ENCODE measurements at places on chromosomes 11 and 22.

DNA sequence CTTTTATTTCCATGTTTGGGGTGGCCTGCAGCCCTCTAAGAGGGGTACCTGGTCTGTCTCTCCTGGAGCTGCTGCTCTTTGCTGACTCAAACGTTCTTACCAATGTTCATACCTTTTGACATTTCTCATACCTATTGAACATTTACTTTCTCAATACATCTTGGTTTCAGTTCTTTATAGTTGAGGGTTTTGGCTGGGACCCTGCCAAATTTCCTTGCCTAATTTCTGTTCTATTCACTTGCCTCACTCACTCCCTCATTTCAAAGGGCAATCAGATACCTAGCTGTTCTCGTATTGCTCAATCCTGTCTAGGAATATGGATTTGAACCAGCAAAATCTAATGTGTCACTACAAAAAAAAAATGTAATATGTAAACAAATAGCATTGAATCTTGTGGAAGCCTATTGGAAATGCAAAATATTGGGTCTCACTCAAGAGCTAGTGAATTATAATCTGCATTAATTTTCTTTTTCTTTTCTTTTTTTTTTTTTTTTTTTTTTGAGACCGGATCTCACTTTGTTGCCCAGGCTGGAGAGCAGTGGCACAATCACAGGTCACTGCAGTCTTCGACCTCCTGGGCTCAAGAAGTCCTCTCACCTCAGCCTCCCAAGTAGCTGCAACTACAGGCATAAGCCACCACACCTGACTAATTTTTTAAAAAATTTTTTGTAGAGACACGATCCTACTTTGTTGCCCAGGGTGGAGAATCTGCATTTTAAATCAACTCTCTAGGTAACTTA is 7.5 kb downstream of the OR6M1 start:
- DNase-seq, result no peak

GRCh38 chr11:17991783-17992433 is 20.9 kb downstream of the SERGEF start:
- DNase-seq, result peak; percentile 20

DNA sequence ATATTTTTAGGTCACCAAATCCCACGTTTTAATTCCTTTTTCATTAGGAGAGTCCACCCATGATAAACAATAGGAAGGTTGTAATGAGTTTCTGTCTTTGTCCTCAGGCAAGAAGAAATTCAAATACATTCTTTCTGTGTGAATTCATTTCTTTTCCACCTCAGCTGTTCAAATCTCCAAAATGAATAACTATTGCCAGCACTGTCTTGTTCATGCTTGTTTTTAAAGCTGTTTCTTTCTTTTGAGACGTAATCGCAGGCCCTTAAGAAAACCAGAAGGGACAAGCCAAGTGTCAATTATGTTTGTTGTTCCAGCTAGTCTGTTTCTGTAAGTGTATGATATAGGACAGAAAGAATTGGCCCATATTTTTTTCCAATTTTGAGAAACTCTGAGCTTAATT is 20.2 kb downstream of the MMP27 start:
- no peak for DNase-seq

DNA sequence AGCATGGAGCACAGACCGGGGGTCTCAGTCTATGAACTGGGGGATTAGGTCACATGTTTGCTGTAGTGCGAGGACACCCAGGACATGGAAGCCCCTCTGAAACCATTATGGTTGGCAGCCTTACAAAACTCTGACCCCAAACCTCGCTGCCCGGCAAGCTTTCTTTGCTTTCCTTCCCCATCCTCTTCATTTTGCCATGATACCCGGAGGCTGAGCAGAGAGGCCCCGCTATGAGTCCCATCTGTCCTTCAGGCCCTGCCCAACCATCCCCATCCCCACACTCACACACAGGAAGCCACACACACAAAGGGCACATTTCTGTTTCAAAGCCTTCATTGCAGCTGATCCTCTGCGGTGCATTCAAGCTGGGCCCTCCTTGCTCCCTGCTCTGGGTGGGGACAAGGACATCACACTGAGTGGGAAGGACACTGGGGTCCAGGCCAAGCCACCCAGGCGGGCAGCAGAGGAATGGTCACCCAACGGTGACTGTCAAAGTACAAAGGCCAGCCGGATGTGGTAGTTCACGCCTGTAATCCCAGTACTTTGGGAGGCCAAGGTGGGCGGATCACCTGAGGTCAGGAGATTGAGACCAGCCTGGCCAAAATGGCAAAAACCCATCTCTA is 176.5 kb downstream of the CTTN start:
- DNase-seq, result no peak

DNA sequence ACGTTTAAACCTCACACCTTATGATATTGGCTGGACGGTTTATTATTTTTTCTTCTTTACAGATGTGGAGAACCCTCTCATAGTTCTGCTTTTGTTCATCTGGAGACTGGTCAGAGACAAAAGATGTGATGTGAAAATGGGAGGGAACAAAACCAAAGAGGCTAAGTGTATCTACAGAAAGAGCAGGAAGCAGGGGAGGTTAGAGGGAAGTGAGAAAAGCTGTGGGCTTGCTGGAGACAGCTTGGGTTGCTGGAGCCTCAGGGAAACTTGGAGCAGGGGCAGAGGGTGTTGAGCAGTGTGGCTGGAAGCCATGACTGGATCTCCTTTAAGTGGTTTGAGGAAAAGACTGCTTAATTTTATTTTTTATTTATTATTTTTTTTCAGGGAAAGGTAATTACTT is 79.0 kb upstream of the SNX19 start:
- DNase-seq, result no peak

DNA sequence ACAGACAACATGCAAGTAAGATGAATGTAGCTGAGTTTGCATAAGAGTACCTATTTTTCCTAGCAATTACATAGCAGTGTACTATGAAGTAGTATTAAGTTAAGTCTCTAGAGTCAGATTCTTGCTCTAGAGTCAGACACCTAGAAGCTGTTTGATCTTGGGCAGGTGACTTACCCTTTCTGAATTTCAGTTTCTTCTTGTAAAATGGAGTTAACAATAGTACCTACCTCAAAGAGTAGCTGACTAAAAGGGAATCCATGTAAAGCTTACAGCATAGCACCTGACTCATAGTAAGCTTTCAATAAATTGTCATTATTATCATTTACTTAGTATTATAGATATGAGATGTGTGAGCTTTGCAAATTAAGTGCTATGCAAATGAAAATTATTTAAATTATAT is 47.8 kb upstream of the PTPRJ start:
- no peak for DNase-seq

- DNase-seq, result no peak
These were observed 14.1 kb downstream of the TNKS1BP1 start for GRCh38 chr11:57310630-57311086.

- no peak for DNase-seq
These were observed 51.7 kb downstream of the BARX2 start for GRCh38 chr11:129427376-129427775.

DNA sequence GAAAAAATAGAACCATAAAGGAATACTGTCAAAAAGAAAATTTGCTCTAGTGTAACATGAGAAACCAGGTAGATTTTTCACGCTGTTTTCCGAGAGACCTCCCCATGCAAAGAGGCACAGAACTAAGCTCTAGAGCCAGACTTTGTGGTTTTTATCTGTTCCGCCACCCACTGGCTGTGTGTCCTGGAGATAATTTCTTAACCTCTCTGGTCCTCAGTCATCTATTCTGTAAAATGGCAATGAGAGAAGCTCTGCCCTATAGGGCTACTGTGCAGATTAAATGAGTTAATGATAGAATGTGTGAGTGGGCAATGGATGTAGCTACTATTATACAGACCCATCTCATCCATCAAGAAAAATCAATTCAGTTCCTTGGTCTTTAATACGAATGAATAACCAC is 9.4 kb upstream of the SIGIRR start:
- DNase-seq, result no peak

DNA sequence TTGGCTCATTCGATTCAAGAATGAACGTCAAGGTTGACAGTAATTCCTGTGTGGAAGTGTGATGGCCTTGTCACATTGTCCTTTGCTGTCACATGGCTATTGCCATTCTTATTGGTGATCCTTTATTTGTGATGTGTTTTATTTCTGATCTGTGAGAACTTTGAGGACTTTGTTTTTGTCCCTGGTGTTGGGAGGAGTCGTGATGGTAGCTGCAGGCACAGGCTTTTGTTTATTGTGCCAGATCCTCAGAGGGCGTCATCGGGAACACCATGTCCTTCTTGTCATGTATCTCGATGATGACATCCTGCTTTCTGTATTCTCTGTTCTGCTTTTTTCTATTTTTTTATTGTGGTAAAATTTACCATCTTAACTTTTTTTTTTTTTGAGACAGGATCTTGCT is 5.6 kb downstream of the PICK1 start:
- no peak for DNase-seq

DNA sequence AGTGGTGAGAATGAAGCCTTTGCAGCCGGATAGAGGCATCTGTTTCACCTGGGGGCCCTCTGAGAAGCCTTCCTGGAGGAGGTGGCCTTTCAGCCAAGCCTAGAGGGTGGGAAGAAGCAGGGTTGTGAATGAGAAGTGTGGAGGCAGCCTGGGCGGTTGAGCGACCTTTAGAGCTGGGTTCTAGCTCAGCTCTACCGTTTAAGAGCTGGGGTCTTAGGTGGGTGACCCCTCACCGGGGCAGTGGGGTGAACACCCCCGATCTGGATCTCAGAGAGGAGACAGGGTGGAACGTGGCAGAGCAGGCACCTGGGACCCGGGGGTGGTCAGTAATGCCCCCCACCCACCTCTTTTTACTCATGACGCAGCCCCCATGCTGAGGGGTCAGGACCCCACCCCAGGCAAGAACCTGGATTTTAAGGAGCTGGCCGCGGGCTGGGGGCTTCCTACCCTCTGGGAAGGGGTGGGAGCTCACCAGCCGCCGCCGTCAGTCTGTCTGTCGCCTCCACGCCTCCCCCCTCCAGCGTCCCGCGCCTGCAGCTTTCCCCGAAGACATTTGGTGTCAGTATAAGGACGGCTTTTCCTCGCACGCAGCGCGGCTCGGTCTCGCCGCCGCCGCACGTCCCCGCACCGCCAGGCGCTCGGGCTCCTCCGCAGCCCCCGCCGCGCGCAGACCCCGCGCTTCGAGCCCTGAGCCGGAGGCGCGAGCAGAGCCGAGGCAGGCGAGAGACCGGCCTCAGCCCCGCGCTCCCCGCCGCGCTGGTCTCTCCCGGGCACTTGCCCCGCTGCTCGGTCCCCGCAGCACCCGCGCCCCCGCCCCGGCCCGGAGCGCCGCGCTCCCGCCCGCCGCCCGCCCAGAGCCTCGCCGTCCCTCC is 13.3 kb upstream of the CACNA1I start:
- no peak for DNase-seq

DNA sequence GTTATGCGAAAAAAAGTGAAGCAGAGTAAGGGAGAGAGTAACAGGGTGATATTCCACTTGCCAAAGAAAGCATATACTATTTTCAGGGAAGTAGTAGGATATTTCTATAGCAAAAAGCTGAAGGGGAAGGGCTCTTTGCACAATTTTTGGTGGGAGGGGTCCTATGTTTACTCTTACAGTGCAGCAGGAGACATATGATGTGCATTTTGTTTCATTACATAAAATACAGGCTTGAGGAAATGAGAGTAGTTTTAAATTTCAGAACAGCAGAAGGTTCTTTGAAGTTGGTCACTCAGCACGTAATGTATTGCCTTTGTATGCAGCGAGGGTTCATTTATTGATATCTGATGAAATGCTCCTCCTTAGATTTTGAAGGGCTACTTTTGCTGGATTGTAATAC is 3.1 kb upstream of the PIK3IP1 start:
- DNase-seq, result no peak

- no peak for DNase-seq
These were observed 72.9 kb downstream of the ABTB2 start for GRCh38 chr11:34284811-34285481.

DNA sequence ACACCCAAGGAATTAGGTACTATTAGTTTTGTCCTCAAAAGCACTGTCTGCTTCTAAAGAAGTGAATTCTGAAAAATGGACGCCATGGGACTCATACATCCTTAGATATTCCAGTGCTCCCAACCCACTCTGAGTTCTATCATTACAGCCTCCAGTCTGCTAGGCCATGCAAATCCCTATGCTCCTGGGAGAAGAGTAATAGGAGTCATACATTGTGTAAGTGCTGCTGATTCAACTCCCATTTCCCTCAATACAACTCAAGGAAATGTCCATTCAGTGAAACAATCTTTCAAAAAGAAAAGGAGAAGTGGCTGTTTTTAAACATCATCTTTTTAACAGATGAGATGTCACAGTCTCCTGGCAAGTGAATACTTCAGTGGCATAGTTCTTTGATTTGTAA is 590.2 kb upstream of the LRRC4C start:
- no peak for DNase-seq

- no peak for DNase-seq
These were observed 1.2 kb downstream of the MICALL1 start for GRCh38 chr22:37907036-37907954.

GRCh38 chr11:123083623-123084029 is 21.7 kb upstream of the HSPA8 start:
- DNase-seq, result peak; percentile 21

- DNase-seq, result no peak
These were observed 333 bp upstream of the CD3E start for GRCh38 chr11:118304227-118304567.

DNA sequence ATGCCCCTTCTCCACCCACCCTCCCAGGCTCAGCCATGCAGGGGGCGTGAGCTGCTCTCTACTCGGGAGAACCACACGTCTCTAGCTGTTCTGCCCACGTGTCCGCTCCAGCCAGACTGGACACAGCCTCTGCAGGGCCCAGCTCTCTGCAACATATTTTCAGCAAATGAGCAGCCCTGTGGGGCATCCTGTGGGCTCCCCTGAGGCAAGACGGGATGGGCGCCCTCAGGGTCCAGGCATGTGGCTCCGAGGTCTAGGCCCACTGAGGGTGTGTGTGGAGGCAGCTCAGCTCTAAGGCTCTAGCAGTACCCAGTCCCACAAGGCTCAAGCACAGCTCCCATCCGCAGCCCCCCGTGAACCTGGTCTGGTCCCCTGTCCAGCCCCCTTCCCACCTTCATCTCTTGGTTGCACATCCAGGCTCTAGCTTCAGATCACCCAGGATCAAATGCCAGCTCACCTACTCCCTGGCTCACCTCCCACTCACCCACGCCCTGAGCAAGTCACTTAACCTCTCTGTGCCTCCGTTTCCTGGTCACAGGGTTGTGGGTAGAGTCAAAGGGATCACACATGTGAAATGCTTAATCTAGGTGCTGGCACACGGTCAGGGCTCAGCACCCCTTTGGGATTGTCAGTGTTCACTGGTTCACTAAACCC is 57.8 kb upstream of the TCF20 start:
- no peak for DNase-seq

DNA sequence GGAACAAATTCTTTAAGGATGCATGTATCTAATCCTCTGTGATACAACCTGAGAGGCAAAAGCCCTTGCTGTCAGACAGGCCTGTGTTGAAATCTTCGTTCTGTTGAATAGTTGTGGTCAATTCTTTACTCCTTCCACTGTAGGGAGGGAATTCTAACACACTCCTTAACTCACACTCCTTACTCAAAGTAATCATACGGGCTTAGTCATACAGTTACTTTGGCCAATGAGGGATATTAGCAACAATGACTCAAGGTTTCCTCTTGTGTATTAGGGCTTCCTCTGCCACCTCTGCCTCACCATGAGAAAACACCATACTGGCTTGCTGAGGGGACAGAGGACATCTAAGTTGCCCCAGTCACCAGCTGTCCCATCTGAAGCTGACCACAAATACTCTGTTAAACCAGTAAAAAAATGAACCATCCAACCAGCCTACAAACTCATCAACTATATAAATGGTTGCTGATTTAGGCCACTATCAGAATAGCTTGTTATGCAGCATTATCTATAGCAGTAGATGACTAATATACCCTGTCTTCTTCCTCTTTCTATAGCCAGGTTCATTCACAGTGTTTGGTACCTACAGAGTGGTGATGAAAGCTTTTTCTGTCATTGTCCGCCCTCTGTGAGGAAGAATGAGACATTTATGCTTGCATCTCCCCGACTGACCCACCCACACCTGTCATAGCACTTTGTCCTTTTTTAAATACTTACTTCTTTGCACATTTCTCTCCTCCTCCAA is 322.8 kb upstream of the SYN3 start:
- no peak for DNase-seq

Data from stimulated activated CD8-positive, alpha-beta memory T cell treated with anti-CD3 and anti-CD28 coated beads, Interleukin-2, amount 100 ng/mL, for 1 hour (primary cell).